ENCODE measurements at places on chromosomes 2 and 18.

DNA sequence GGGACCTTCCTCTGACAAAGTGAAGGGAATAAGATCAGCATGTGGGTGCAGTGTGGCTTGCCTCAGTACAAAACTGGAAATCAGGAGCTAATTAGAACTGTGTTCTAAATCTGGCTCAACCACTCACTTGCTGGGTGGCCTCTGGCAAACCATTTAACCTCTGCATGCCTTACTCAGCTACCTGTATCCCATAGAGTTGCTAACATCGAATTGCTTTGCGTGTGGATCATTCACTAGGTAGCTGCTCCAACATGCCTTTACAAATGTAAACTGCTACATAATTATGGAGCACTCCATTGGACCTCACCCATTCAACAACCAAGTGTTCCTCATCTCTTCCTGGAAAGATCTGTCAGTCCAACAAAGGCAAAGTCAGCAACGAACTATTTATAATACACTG lies 19.0 kb downstream of the PLEKHM3 start:
- no peak for DNase-seq

DNA sequence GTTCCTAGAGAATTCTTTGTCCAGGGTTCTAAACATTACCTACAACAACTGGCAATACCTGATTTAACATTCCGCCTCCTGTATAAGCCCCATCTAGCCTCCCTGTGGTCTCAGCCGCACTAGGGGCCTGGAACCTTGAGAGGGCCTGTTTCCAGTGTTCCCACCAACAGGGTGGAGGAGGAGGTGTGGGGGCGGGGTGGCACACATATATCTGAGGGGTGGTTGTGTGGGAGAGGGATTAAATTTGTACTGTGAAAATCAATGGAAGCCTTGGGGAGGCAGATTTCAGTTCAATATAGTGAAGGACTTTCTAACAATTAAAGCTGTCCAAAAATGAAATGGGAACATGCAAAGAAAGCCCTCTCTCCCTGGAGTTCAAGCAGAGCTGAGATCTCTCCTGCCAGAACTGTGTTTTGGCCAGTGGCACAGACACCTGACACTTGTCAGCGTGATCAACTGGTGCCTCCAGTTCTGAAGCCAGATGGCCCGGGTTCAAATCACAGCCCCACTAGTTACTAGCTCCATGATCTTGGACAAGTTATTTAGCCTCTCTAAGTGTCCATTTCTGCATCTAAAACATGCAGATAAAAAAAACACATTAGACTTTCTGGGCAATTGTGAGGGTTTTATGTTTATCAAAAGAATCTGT lies 17.0 kb upstream of the FZD7 start:
- DNase-seq, result no peak

DNA sequence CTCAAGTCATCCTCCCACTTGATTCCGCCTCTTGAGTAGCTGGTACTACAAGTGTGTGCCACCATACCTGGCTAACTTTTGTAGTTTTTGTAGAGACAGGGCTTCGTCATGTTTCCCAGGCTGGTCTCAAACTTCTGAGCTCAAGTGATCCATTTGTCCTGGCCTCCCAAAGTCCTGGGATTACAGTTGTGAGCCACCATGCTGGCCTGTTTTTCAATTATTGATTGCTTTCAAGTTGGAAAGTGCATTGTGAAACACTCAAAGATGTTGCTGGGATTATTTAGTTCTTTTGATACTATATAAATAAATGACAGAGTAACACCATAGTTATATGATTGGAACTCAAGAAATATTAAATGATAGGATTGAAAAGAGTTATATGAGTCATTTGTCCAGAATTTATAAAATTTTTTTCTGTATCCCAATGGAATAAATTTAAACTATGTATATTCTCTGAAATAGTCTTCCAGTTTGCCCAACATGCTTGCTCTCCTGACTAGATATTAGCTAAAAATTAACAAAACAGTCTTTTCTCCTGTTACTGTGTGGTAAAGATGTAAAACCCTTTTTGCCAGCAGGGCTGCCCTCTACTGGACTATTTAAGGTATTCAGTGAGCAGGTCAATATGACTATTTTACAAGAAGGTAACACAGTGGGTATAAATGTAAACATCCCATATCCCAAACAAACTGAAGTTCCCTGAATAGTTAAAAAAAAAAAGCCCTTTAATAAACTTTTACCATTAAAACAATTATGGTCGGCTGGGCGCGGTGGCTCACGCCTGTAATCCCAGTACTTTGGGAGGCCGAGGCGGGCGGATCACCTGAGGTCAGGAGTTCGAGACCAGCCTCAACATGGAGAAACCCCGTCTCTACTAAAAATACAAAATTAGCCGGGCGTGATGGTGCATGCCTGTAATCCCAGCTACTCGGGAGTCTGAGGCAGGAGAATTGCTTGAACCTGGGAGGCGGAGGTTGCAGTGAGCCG lies 42.7 kb downstream of the ACSL3 start:
- peak; percentile 76 for DNase-seq

DNA sequence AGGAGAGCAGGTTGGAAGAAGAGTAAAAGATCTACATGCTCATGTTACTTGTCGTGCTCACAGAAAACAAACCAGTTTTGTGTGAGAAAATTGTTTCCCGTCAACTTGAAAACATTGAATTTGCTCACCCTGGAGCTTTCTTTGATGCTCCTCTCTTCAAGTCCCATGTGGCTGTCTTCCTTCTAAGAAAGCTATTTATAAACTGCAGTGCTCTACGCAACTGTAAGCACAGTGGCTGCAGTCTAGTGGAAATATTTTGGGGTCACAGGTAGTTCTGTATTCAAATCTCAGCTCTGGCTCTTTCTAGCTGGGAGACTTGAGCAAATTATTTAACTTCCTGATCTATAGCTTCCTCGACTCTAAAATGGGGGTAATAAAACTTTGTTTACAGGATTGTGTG lies 211.8 kb downstream of the PLCL1 start:
- DNase-seq, result no peak

- no peak for DNase-seq
Measured at GRCh38 chr2:240368781-240369331, 66.6 kb upstream of the GPC1 start.

GRCh38 chr2:71948781-71949536 lies 198.7 kb downstream of the CYP26B1 start:
- no peak for DNase-seq

GRCh38 chr2:30865243-30865642 lies 58.0 kb upstream of the CAPN13 start:
- no peak for DNase-seq

DNA sequence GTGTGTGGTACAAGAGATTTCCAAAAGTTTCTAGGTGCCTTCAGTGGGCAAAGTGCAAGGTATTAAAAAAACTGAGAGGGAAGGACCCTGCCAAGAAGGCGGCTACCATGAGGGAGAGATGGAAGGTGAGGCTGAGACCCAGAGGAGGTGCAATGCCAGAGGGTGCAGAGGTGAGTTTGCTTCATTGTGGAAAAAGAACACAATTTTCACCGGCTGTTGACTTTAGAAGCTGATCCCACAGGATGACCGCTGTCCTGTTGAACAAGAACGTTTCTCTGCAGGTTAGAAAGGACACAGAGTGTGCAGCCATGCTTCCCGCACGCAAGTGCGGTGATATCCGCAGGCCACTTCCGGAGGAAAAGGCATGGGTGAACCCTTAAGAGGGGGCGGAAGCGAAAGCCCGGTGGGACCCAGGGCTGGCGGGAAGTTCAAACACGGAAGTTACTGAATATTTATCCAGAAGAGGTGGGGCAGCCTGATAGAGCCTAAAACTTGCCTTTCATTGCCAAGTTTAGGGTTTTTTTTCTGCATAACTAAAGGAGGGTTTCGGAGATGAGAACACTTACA lies 16.6 kb downstream of the SP110 start:
- DNase-seq, result peak; percentile 69

GRCh38 chr18:4987452-4988405 lies 209.3 kb downstream of the AKAIN1 start:
- DNase-seq, result no peak

DNA sequence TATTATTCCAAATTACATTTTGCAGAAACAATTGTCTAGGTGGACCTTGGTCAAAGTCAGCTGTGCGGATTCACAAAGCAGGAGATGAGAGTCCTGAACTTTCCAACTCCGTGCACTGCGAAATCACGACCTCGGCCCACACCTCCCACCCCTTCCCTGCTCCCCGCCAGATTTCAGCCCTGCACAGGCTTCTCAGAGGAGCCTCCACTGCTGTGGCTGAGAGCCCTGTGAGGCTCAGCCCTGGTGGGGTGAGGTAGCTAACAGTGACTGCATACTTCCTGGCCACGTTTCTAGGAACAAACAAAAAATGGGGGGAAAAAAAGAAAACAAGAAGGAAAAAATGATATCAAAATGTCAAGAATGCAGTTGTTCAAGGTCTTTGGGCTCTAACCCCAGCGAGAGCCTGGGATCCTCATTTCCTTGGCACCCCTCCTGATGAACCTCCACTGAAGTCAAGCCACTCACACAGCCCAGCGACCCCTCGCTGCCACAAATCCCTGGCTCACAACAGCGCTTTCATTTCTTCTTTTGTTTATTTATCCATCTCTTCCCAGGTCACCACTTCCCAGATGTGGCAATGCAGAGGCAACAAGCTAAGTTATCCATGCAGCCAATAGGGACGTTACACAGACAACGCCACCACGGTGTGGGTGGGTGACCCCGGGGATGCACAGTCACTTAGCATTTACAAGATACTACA lies 729.7 kb upstream of the ID2 start:
- no peak for DNase-seq

GRCh38 chr2:165015052-165015642 lies 59.8 kb upstream of the SLC38A11 start:
- DNase-seq, result peak; percentile 72

GRCh38 chr18:35778850-35779627 lies 193.4 kb upstream of the RMP24 start:
- no peak for DNase-seq

DNA sequence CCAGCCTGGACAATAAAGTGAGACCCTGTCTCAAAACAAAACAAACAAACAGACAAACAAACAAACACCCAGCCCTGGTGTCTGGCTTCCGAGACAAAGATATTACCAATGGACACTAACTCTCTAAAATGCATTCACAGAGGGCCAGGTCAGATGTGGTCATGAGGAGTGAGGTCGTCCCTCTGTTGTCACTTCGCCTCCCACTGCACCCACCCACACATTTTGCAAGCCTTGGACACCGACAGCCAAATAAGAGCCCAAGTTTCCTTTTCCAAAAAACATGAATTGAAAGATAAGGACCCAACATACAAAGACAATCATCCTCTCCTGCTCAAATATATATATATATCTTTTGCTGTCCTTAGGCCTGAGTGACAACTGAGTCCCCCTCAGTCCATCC lies 319.9 kb downstream of the TSN start:
- no peak for DNase-seq

DNA sequence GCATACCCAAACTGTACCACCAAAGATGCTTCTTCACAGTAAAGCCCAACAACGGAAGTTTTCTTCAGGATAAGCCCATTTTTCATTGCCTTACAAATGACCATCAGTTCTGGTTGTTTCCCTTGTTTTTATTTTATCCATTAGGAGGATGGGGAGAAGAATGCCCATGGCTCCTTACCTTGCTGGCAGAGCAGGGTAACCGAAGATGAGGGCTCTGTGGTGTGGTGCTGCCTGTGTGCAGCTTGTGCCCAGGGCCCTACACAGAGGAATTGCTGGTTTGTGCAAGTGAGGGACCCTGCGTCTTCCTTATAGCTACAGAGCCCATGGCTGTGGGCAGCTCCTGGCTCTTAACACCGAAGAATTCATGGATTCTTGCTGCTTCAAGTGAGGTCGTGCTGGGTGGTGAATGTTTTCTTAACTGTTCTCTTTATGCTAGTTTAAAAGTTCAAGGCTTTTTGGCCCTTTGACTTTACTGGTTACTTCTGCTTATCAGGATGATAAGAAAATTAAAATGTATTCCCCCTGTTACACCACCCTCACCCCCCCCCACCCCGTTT lies 110.6 kb downstream of the MAP4K4 start:
- DNase-seq, result no peak

GRCh38 chr2:17101596-17101995 lies 416.6 kb downstream of the RAD51AP2 start:
- DNase-seq, result no peak

GRCh38 chr2:223041527-223042109 lies 10.4 kb upstream of the KCNE4 start:
- DNase-seq, result no peak

DNA sequence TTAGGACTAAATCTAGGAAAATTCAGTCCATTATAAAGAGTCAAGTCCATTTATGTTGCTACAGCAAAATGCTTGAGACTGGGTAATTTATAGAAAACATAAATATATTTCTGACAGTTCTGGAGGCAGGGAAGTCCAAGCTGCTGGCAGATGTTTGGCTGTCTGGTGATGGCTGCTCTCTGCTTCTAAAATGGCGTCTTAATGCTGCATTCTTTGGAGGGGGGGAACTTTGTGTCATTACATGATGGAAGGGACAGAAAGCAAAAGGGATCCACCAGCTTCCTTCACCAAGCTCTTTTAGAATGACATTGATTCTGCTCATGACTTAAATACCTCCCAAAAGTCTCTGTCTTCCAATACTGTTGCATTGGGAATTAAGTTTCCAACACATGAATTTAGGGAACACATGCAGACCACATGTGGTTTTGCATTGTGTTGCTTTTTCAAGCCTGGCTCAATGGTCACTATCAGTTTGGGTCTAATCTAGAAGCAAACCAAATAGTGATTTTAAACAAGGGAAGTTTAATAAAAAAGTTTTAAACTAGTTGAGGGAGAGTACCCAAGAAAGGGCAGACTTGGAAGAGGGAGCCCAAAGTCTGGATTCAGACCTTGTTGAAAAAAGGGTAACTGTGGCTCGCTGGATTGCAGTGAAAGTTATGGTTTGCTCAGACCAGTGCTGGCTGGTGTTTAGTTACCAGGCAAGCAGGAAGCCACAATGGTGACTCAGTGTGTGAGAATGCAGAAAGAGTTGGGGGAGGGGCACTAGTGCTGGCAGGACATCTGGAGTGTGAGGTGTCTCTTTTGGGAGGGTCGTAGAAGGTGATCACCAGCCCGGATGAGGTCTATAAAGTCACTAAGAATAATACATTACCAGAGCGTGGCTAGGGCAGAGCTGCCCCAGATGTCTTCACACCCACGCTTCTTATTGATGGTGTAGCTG lies 30.8 kb downstream of the C18orf54 start:
- peak; percentile 46 for DNase-seq

DNA sequence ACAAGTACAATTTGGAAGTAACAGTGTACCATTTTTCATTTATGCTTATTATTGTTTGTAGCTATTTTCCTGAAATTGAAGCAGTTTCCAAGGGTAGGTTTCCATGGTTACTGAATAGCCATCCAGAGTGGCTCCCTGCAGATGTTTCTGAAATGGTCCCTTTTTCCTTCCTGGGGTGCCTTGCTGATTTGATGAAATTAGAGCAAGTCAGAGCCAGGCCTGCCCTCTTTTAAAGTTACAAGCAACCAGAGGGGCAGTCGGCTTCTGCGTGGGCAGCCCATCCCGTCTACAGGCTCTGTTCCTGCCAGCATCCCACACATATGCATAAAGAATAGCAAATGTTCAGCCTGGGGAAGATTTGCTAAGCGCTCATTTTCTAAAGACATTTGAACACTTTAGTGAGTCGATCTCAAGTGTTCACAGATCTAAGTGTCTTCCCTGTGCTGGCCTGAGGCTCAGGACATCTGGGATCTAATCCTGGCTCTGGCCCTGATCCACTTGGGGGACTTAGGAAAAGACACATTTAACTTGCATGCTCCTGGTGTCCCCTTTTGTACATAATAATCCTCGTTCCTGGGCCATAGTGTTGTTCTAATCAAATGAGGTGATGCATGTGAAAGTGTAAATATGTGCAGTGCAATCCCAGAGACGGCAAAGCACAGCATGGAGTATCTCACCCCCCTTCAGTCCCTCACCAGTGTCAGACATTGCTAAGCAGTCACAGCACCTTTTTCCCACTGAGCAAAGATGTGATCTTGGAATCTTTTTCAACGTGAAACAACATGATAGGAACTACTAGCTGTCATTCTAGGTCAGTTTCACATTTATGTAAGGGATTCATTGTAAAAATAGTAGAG lies 92.2 kb downstream of the STPG4 start:
- DNase-seq, result no peak
